ENCODE measurements at places on chromosomes 6 and 20. TPM values are rescaled to one million over a fixed set of nuclear protein-coding genes. Genes with fewer than 3 reads are reported as not detected.
A peak's percentile ranks its signal among the peaks of the same experiment; 100 is the strongest.

RNF5 gene
- 45.6 TPM for total RNA-seq

- no peaks in the 10 kb centered on the region for H3K4me1 ChIP-seq
- DNase-seq, result no peak
- no peaks in the 10 kb centered on the region for H3K27me3 ChIP-seq
- no peak overlapping the region for H3K27ac ChIP-seq
These were observed 50.1 kb downstream of the GRM4 start for GRCh38 chr6:34095741-34096140.

- H3K27me3 ChIP-seq, result no peaks in the 10 kb centered on the region
- DNase-seq, result no peak
- no peak overlapping the region for H3K4me3 ChIP-seq
- no peaks in the 10 kb centered on the region for H3K36me3 ChIP-seq
These were observed 297.8 kb downstream of the PRL start for GRCh38 chr6:21999012-21999528.

PSORS1C1 gene
- total RNA-seq, result 0.26 TPM

GRCh38 chr6:158789115-158789917 is 29.9 kb downstream of the EZR start:
- H3K27me3 ChIP-seq, result no peaks in the 10 kb centered on the region
- no peak overlapping the region for H3K4me3 ChIP-seq
- no peaks in the 10 kb centered on the region for H3K4me1 ChIP-seq
- DNase-seq, result no peak

MMUT gene
- 22.3 TPM for total RNA-seq

GRCh38 chr6:147678253-147678652 is 169.8 kb downstream of the SAMD5 start:
- H3K27me3 ChIP-seq, result no peaks in the 10 kb centered on the region
- no peak overlapping the region for H3K4me3 ChIP-seq
- no peaks in the 10 kb centered on the region for H3K4me1 ChIP-seq
- H3K36me3 ChIP-seq, result no peaks in the 10 kb centered on the region

CEP162 gene
- 14.4 TPM for total RNA-seq

VPS16 gene
- total RNA-seq, result 48.6 TPM

DEFB110 gene
- total RNA-seq, result not detected

- no peak overlapping the region for H3K27ac ChIP-seq
- H3K4me3 ChIP-seq, result no peak overlapping the region
These were observed 26.0 kb upstream of the MYMX start for GRCh38 chr6:44190715-44191114.

GRCh38 chr6:14856177-14856576 is 389.7 kb upstream of the JARID2 start:
- no peak overlapping the region for H3K27ac ChIP-seq
- no peaks in the 10 kb centered on the region for H3K4me1 ChIP-seq
- no peaks in the 10 kb centered on the region for H3K36me3 ChIP-seq
- no peaks in the 10 kb centered on the region for H3K27me3 ChIP-seq
- H3K4me3 ChIP-seq, result no peak overlapping the region
- no peak for DNase-seq

DNA sequence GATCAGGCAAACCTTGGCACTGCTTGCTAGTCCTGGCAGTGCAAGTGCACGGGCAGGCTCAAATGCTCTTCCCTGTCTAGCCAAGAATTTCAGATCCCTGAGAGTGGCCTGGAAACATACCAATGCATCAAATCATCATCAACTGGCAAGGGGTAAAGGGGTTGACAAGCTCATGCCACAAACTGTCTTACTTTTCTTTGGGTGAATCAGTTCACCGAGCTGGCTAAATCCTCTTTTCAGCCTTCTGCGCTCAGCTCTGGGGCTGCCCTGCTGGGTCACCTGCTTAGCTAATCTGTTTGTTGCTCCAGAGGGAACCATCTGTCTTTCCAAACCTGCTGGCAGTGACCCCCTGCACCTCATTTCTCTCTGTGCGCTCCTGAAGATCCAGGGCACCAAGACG is 59.5 kb downstream of the LYRM4 start:
- no peaks in the 10 kb centered on the region for H3K36me3 ChIP-seq
- no peak overlapping the region for H3K4me3 ChIP-seq
- DNase-seq, result no peak

RAB44 gene
- total RNA-seq, result not detected

- H3K27ac ChIP-seq, result no peak overlapping the region
- no peaks in the 10 kb centered on the region for H3K27me3 ChIP-seq
- no peaks in the 10 kb centered on the region for H3K36me3 ChIP-seq
- H3K4me1 ChIP-seq, result no peaks in the 10 kb centered on the region
- DNase-seq, result no peak
These were observed 49.2 kb upstream of the FOXQ1 start for GRCh38 chr6:1262704-1263038.

DNA sequence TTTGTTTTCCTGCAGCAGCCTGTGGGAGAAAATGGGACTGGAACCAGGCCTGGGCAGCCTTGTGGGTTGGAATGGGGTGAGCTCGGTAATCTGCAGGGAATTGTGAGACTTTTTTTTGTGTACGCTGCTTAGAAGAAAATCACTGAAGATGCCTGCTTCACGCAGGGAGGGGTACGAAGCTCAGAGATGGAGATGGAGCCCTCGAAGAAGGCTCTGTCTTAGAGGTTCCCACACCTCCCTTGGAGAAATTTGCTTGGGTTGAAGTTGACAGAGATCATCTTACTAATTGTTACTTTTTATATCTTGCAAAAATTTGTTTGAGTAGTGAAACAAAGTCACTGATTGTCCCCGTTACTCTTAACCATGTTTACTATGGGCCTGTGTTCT is 894 bp downstream of the PYGB start:
- DNase-seq, result no peak
- peak overlapping the region; percentile 60 for H3K4me3 ChIP-seq
- no peaks in the 10 kb centered on the region for H3K36me3 ChIP-seq
- H3K4me1 ChIP-seq, result peaks cover 18% of the 10 kb centered on the region

- H3K36me3 ChIP-seq, result no peaks in the 10 kb centered on the region
- no peaks in the 10 kb centered on the region for H3K27me3 ChIP-seq
- peaks cover 14% of the 10 kb centered on the region for H3K4me1 ChIP-seq
- no peak overlapping the region for H3K27ac ChIP-seq
These were observed 99.9 kb downstream of the NFATC2 start for GRCh38 chr20:51442602-51443001.

LYRM2 gene
- 35.7 TPM for total RNA-seq

TFAP2C gene
- not detected for total RNA-seq

DNA sequence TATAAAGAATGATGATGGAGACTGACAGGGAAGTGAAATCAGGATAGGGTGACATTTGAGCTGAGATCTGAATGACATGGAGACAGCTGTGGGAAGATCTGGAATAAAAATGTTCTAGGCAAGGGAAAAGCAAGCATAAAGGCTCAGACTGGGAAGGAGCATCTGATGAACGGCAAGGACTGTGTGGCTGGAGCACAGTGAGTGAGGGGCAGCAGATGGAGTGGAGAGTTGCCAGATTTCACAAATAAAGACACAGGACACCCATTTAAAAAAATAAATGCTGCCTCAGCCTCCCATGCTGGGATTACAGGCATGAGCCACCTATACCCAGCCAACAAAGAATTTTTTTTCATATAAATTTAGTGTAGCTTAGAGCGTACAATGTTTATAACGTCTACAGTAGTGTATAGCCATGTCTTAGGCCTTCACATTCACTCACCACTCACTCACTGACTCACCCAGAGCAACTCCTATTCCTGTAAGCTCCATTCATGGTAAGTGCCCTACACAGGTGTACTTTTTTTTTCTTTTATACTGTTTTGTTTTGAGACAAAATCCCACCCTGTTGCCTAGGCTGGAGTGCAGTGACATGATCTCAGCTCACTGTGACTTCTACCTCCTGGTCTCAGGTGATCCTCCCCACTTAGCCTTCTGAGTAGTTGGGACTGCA is 2.4 kb upstream of the ZBTB24 start:
- no peaks in the 10 kb centered on the region for H3K4me1 ChIP-seq
- H3K4me3 ChIP-seq, result no peak overlapping the region
- DNase-seq, result no peak
- H3K36me3 ChIP-seq, result no peaks in the 10 kb centered on the region
- H3K27ac ChIP-seq, result no peak overlapping the region

GRCh38 chr6:65399355-65400084 is 307.5 kb downstream of the EYS start:
- no peak overlapping the region for H3K27ac ChIP-seq
- no peaks in the 10 kb centered on the region for H3K27me3 ChIP-seq
- no peaks in the 10 kb centered on the region for H3K36me3 ChIP-seq
- no peaks in the 10 kb centered on the region for H3K4me1 ChIP-seq
- no peak overlapping the region for H3K4me3 ChIP-seq

DNA sequence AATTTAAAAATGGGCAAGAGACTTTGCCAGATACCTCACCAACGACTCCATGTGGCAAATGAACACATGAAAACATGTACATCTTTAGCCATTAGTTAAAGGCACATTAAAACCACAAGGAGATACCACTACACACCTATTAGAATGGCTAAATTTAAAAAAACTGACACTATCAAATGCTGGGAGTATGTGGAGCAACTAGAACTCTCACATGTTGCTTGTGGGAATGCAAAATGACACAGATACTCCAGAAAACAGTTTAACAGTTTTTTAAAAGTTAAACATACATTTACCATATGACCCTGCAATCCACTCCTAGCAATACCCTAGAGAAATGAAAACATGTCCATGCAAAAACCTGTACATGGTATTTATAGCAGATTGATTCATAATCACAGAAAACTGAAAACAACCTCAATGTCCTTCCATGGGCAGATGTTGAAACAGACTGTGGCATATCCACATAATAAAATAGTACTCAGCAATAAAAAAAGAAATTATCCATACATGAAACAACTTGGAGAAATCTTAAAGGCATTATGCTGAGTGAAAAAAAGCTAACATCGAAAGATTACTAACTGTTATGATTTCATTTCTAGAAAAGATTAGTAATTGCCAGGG is 1.9 kb downstream of the RAB23 start:
- H3K27me3 ChIP-seq, result no peaks in the 10 kb centered on the region
- peak overlapping the region; percentile 73 for H3K4me3 ChIP-seq
- DNase-seq, result no peak
- H3K27ac ChIP-seq, result peak overlapping the region; percentile 100
- no peaks in the 10 kb centered on the region for H3K4me1 ChIP-seq
- H3K36me3 ChIP-seq, result no peaks in the 10 kb centered on the region

TNFRSF21 gene
- total RNA-seq, result 5.0 TPM

- DNase-seq, result no peak
- no peaks in the 10 kb centered on the region for H3K36me3 ChIP-seq
- no peak overlapping the region for H3K27ac ChIP-seq
- H3K27me3 ChIP-seq, result no peaks in the 10 kb centered on the region
These were observed 35.8 kb downstream of the ZBTB46 start for GRCh38 chr20:63795178-63795830.

- no peaks in the 10 kb centered on the region for H3K36me3 ChIP-seq
- H3K27ac ChIP-seq, result peak overlapping the region; percentile 24
- DNase-seq, result no peak
- no peaks in the 10 kb centered on the region for H3K27me3 ChIP-seq
- no peaks in the 10 kb centered on the region for H3K4me1 ChIP-seq
These were observed 605 bp downstream of the COX4I2 start for GRCh38 chr20:31638317-31638716.

TBC1D20 gene
- 42.1 TPM for total RNA-seq

- no peaks in the 10 kb centered on the region for H3K27me3 ChIP-seq
- no peaks in the 10 kb centered on the region for H3K4me1 ChIP-seq
- H3K27ac ChIP-seq, result no peak overlapping the region
- no peak overlapping the region for H3K4me3 ChIP-seq
These were observed 468.9 kb downstream of the PKHD1 start for GRCh38 chr6:51618563-51618962.

DNA sequence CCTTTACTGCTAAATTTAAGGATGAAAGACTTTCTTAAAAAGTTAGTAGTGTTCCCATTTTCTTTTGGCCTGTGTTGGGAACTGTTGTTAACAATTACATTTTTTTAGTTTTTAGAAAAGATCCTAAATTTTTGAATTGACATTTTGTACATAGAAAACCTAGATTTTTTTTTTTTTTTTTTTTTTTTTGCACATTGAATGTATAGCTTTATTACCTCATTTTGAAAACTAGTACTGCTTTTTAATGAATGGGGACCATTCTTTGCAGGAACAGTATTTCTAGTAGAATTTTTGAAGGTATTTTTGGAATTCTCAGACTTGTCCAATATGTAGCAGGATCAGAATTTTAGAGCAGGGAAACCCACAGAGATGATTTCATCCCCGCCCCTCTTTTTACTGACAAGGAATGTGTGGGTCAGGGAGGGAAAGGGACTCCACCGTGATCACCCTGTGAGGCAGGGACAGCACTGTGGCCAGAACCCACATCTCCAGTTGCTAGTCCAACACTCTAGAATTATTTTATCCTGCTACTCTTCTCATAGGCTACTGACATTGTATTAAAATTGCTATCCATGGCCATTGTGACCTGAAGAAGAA is 154.4 kb upstream of the SUPT3H start:
- no peaks in the 10 kb centered on the region for H3K27me3 ChIP-seq
- H3K4me1 ChIP-seq, result no peaks in the 10 kb centered on the region
- H3K27ac ChIP-seq, result no peak overlapping the region
- DNase-seq, result no peak

ANGPT4 gene
- 2.0 TPM for total RNA-seq

DNA sequence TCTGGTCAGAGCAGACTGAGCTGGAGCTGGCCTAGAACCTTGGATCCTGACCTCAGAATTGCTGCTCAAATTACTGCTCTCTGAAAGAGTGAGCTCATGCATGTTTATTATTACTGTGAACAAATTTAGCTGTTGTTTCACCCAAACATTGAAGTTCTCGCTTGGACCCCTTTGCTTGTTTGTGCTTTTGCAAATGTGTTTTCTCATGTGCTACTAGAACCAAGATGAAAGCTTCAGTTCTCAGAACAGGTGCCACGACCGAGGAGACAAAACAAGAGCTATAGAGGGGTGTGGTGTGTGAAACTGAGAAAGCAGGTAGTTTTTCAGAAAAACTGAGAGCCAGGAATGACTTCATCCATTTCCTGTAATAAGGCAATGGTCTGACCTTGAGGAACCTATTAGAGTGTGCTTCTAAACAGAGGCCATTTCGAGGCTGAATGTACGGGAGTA is 50.0 kb upstream of the ESR1 start:
- DNase-seq, result no peak
- H3K27me3 ChIP-seq, result no peaks in the 10 kb centered on the region
- no peaks in the 10 kb centered on the region for H3K4me1 ChIP-seq
- peak overlapping the region; percentile 70 for H3K27ac ChIP-seq
- H3K36me3 ChIP-seq, result no peaks in the 10 kb centered on the region

SLC24A3 gene
- total RNA-seq, result 38.9 TPM

SLC52A3 gene
- 0.83 TPM for total RNA-seq

ZBTB46 gene
- total RNA-seq, result 5.0 TPM

DNA sequence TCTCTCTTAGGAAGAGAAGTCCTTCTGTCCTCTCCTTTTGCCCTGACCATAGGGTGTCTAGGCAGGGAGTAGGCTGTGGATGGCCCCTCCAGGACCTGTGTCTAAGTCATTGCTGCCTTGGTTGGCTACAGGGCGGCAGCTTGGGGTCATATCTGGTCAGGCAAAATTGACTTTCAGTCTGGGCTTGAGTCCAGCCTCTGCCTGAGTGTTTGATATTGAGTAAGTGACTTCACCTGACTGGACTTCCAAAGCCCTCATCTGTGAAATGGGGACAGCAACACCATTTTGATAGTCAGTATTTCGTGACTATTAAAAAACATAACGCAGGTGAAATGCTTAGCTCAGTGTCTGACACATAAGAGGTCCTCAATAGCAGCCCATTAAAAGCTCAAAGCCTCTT is 4.6 kb downstream of the TGM3 start:
- H3K4me3 ChIP-seq, result no peak overlapping the region
- no peak overlapping the region for H3K27ac ChIP-seq
- H3K4me1 ChIP-seq, result no peaks in the 10 kb centered on the region
- no peaks in the 10 kb centered on the region for H3K36me3 ChIP-seq
